ENCODE measurements at places on chromosomes 7 and 10. TPM values are rescaled to one million over a fixed set of nuclear protein-coding genes. Genes with fewer than 3 reads are reported as not detected.
A peak's percentile ranks its signal among the peaks of the same experiment; 100 is the strongest.

GRCh38 chr10:7908541-7909210 is 90.4 kb downstream of the TAF3 start:
- no peaks in the 10 kb centered on the region for H3K36me3 ChIP-seq
- no peak for DNase-seq
- no peaks in the 10 kb centered on the region for H3K27me3 ChIP-seq
- H3K27ac ChIP-seq = no peak overlapping the region
- no peaks in the 10 kb centered on the region for H3K4me1 ChIP-seq

NKX2-3 gene
- total RNA-seq = not detected

DNA sequence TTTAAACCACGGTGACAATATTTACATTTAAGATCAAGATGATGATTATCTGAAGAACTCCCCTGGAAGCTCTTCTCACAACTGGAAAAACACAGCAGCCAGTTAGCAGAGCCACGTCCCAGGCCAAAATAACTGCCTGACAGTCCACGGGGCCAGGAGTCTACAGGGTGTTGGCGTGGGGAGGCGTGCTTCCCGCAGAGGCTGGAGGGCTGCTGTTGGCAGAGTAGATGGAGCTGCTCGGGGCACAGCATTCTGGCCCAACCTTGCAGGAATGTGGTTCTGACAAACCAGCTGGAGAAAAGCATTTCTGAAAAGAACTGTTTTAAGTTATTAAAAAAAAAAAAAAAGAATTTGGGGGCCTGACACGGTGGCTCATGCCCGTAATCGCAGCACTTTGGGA is 177.9 kb downstream of the EBF3 start:
- H3K4me1 ChIP-seq = no peaks in the 10 kb centered on the region
- H3K27me3 ChIP-seq = no peaks in the 10 kb centered on the region
- no peak overlapping the region for H3K27ac ChIP-seq
- DNase-seq = no peak

DNA sequence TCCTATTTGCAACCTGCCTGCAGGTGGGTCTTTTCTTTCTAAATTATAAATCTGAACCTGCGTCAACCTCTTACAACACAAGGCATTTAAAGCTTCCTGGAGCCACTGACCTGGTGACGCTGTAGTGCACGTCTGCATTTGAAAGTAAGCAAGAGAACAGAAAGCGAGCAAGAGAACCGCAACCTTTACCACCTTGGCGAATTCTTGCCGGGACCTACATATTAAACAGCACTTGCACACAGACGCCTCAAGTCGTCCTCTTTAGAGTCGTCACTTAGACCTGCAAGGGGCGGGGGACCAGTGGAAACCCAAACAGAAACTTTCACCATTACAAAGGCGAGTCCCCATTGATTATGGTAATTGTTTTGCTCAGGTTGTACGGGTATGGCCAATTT is 9.5 kb downstream of the GLI3 start:
- no peak overlapping the region for H3K27ac ChIP-seq
- no peaks in the 10 kb centered on the region for H3K36me3 ChIP-seq
- peak overlapping the region; percentile 21 for H3K4me3 ChIP-seq
- H3K4me1 ChIP-seq = peaks cover 5% of the 10 kb centered on the region
- DNase-seq = no peak
- H3K27me3 ChIP-seq = peaks cover 45% of the 10 kb centered on the region

MYH16 gene
- total RNA-seq = not detected

DNA sequence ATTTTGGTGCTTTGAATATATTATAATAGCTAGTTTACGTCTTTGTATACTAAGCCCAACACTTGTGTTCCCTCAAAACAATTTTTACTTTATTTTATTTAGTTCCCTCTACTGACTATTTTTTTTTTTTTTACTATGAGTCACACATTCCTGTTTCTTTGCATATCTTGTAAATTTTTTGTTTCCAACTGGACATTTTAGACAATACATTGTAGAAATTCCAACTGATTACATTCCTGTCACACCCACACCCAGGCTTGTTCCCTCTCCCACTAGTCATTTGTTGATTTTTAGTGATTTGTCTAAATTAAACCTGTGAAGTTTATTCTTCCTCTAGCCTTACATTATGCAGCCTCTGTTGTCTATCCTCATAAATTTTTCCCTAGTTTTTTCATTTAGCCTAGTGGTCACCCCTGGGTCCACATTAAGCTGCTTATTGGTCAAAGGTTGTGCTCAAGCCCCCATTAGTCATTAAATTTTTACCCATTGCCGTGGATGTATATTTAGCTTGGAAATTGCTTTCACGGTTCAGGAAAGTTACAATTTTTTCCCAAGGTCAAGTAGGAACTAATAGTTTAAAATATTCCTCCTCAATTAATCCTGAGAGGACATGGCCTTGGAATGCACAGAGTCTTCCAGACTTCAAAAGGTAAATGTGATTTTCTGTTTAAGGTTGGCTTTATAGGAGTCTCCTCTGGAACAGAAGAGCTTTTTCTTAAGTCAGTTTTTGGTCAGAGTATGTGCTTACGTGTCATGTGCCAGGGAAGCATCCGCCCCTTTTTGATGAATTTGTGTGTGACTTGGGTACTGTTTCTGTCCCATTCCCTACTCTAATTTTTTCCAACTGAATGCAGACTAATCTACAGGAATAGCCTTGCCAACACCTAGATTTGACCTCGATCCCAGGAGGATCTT is 207.6 kb upstream of the TMEM72 start:
- no peak overlapping the region for H3K27ac ChIP-seq
- no peaks in the 10 kb centered on the region for H3K27me3 ChIP-seq
- no peaks in the 10 kb centered on the region for H3K4me1 ChIP-seq
- no peak for DNase-seq

DNA sequence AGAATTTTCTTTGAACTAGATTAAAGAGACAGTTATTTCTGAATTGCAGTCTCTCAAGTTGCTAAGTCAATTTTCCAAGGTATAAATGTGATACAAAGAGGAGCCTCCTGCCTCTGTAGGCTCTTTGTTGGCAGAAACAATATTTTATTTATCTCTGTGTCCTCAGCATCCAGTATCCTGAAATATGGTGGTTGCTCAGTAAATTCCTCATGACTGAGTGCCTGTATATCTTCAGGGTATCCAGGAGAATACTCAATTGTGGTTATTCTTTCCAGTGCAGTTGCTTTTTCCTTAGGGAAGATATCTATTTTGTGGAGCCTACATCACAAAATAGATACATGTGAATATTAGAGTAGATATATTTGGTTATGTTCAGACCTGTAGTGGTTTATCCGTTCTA is 144.8 kb upstream of the FERD3L start:
- H3K4me3 ChIP-seq = no peak overlapping the region
- no peak for DNase-seq
- no peaks in the 10 kb centered on the region for H3K27me3 ChIP-seq
- no peaks in the 10 kb centered on the region for H3K4me1 ChIP-seq
- no peak overlapping the region for H3K27ac ChIP-seq

DNA sequence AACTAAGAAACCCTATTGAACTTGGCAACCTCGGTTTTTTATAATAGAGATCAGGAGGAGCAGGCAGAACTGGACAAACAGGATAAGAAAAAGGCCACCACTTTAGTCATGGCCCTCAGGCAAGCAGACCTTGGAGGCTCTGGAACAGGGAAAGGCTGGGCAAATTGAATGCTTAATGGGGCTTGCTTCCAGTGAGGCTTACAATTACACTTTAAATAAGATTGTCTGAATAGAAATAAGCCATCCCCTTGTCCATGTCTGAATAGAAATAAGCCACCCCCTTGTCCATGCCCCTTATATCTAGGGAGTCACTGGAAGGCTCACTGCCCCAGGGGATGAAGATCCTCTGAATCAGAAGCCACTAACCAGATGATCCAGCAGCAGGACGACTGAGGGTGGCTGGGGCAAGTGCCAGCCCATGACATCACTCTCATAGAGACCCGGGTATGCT is 40.6 kb downstream of the AKR1B15 start:
- no peaks in the 10 kb centered on the region for H3K27me3 ChIP-seq
- no peaks in the 10 kb centered on the region for H3K36me3 ChIP-seq
- H3K27ac ChIP-seq = no peak overlapping the region
- no peaks in the 10 kb centered on the region for H3K4me1 ChIP-seq
- H3K4me3 ChIP-seq = no peak overlapping the region

- H3K36me3 ChIP-seq = peaks cover 35% of the 10 kb centered on the region
- peak overlapping the region; percentile 96 for H3K27ac ChIP-seq
- peak overlapping the region; percentile 94 for H3K4me3 ChIP-seq
- H3K4me1 ChIP-seq = peaks cover 49% of the 10 kb centered on the region
Observed at GRCh38 chr10:128047351-128047750, 78.9 kb downstream of the MKI67 start.

GRCh38 chr10:29735628-29736365 is 101.0 kb upstream of the SVIL start:
- peak overlapping the region; percentile 67 for H3K27ac ChIP-seq
- peaks cover 10% of the 10 kb centered on the region for H3K4me1 ChIP-seq
- DNase-seq = peak; percentile 79
- H3K36me3 ChIP-seq = peaks cover 3% of the 10 kb centered on the region
- H3K4me3 ChIP-seq = peak overlapping the region; percentile 80
- peaks cover 46% of the 10 kb centered on the region for H3K27me3 ChIP-seq

- no peak overlapping the region for H3K27ac ChIP-seq
- H3K36me3 ChIP-seq = peaks cover 3% of the 10 kb centered on the region
Observed at GRCh38 chr10:93434991-93435491, 47.1 kb downstream of the MYOF start.

TMEM273 gene
- total RNA-seq = 16.2 TPM

SVIL gene
- total RNA-seq = 7.4 TPM

DNA sequence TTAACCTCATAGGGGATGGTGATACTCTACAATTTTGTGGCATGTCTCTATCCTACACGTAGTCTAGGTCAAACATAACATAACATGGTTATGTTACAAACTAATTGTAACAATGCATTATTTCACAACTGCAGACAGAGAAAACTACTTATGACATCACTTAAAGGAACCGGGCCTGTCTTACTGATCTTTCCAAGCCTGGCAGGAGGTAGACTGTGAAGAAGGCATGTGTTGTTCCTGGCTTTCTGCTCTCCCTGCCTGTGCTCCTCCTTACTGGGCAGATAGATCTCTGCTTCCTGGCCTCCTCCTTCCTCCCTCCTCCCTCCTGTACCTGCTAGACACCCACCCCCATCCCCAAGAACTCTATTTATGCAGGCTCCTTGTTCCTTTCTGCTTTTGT is 5.4 kb downstream of the CACNB2 start:
- H3K27ac ChIP-seq = no peak overlapping the region
- no peak overlapping the region for H3K4me3 ChIP-seq
- H3K27me3 ChIP-seq = peaks cover 14% of the 10 kb centered on the region
- no peaks in the 10 kb centered on the region for H3K36me3 ChIP-seq
- no peak for DNase-seq
- H3K4me1 ChIP-seq = no peaks in the 10 kb centered on the region

DNA sequence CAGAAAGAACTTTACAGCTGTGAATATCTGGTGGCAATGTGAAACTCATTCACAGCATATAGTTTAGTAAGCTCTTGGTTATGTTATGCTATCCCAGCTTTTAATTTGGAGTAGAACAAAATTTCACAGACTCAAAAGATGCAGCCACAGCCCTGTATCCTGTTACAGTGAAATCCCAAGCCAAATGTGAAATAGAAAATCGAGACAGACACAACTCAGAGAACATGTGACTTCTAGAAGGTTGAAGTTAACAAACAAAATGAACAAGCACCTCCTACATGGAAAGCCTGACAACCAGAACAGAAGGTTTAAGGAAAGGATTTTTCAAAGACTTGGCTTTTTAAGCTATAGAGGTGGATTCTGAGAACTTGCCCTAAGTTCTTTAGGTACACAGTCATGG is 39.6 kb downstream of the JAZF1 start:
- H3K27me3 ChIP-seq = peaks cover 7% of the 10 kb centered on the region
- DNase-seq = no peak
- no peaks in the 10 kb centered on the region for H3K4me1 ChIP-seq
- peaks cover 1% of the 10 kb centered on the region for H3K36me3 ChIP-seq
- no peak overlapping the region for H3K27ac ChIP-seq

DNA sequence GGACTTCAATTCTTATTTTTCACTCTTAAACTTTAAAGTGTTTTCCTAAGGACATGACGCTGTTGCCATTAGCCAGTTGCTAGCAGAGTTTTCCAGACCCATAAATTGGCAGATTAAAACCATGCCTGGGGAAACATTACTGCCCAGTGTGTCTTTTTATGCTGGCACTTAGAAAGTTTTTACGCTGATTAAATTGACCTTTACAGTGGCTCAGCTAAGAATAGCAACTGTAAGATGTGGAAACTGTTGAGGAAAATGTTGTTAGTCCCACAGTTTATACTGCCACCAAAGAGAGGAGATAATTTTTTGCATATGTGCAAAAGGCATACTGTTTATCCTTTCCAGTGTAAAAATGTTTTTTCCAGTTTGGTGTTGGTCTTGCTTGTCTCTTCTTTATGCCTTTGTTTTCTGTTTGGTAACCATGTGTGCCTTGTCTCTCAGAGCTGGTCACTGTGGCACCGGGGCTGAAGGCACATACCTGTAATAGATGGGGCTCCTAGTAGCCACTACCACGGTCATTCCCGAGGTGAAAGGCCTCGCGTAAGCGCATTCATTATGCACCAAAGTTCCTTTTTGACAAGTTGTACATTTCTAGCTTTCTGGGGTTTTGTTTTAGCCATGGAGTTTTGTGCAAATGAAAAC is 45.3 kb downstream of the CYP17A1 start:
- no peak for DNase-seq
- peaks cover 22% of the 10 kb centered on the region for H3K4me1 ChIP-seq
- peaks cover 9% of the 10 kb centered on the region for H3K36me3 ChIP-seq
- H3K27ac ChIP-seq = no peak overlapping the region
- no peak overlapping the region for H3K4me3 ChIP-seq

DNA sequence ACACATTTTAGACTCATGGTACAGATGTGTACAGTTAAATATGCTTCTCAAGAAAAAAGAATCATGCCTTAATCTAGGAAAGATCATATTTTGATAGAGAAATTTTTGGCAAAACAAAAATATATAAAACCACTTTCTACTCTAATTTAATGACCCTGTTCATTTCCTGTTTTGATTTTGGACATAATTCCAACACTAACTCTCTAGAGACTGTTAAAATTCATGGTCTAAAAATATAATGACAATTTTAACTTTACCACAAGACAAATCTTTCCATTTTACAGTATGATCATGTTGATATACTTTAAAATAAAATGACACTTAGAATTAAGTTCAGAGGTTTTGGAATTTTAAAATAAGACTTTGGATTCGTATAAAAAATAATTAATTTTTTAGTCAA is 45.2 kb downstream of the PRKG1 start:
- H3K27me3 ChIP-seq = no peaks in the 10 kb centered on the region
- H3K27ac ChIP-seq = no peak overlapping the region
- no peaks in the 10 kb centered on the region for H3K4me1 ChIP-seq
- no peak overlapping the region for H3K4me3 ChIP-seq
- DNase-seq = no peak
- H3K36me3 ChIP-seq = no peaks in the 10 kb centered on the region

FZD1 gene
- 0.70 TPM for total RNA-seq

GHRHR gene
- total RNA-seq = not detected

DNA sequence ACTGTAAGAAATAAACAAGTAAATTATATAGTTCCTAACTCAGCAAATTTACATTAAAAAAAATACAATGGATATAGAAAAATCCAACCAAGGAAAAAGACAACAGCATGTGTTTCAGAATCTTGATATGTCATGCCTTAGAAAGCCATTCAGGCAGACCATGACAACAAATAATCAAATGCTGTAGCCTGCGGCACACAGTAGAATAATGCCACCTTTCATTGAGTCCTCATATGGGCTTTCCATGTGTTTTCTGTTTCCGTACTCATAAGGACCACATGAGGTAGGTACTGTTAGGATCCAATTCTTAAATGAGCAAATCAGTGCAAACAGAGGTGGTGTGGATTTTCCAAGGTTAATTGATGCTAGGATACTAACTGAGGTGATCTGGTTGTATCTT is 138.6 kb downstream of the CUBN start:
- no peaks in the 10 kb centered on the region for H3K4me1 ChIP-seq
- no peak for DNase-seq
- peaks cover 30% of the 10 kb centered on the region for H3K27me3 ChIP-seq
- H3K27ac ChIP-seq = no peak overlapping the region

DUSP5 gene
- total RNA-seq = 141 TPM

CALML3 gene
- total RNA-seq = not detected
